ENCODE measurements at places on chromosomes 5 and 9.

DNA sequence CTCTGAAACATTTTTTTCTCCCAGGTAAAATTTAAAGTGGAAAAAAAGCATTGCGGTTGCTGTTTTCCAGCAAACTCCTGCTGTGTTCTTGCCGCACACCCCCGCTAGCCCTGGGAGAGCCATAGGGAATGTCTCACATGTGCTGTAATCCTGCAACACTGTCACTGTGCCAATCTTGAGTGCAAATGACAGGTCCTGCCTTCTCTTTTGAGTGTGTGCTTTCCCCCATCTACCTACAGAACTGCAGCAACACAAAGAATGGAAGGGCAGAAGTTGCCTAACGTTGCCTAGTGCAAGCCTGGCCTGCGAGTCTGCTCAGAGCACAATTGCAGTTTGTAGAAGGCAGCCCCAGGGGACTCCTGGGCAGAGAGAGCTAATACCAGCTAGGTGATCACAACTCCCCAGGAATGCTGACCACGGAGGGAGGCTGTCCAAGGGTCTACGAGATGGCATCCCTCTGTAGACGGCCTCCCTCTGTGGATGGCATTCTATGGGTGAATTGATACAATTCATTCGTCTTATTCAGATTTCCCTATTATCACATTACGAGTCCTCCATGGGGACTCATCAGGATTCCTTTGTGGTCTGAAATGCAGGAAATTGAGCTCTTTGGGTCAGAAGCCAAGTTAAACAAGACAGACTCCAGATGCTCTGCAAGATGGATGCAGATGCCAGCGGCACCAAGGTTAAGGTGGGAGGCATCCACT lies 172.6 kb upstream of the S1PR3 start:
- no peak for DNase-seq

DNA sequence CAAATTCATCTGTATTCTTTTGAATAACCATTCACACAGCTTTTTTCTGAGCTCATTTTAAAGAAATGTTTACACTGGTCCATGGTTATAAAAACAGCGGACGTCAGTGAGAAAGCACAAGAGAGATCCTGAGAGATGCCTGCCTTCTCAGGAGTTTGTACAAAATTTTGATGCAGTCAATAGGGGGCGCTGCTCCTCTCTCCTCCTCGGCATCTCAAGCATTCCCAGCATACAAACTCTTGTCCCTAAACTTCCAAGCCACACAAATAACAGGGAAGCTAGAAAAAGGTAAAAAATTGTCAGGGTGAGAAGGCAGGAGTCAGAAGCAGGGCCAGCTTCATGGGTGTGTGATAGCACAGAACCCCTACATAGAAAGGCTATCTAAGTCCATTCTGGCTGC lies 11.2 kb upstream of the CCDC152 start:
- no peak for DNase-seq

DNA sequence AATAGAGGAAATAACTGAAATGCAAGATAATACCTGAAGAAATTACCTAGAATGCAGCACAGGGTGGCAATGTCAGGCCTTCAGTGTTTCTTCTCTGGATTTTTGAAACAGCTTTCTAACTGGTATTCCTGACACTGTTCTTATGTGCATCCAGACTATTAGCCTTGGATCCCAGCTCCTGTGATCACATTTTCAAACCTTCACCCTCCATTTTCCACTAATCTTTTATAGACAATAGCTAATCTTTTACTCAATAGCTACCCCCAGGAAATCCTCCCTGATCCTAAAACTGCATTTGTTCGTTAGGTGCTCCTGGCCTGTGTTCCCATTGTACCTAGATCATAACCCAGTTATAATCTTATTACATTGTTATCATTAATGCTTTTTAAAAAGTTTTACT lies 101.5 kb upstream of the DHFR start:
- no peak for DNase-seq

DNA sequence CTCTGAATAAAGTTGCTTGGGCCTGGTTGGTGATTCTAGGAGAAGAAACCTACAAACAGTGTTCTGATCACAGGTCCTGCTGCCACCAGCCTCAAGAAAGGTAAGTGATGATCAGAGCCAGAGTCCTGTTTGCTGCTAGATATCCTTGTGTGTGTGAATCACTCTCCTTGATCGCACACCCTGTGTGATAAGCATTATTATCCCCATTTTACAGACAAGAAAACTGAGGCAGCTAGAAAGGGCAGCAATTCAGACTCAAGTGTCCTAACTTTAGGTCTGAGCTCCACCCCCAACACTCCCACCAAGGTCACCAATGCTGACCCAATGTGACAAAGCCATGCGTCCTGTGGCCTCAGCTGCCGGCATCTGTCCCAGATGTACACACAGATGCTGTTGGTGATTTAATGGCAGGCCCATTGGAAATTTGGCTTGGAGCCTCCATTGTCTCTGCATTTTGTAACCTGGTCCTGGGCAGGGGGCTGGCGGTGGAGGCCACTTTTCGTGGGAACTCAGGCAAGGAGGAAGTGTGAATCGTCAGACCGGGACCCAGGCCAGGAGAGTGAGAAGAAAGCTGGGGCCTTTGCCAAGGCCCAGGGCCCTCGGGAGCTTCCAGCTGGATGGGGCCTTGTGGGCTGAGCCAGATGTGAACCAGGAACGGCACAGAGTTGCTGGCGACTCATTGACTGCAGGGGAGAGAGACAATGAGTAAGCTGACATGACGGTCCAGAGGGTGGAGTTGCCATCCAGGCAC lies 29.8 kb upstream of the GGTA1 start:
- DNase-seq = no peak

- DNase-seq = no peak
Measured at GRCh38 chr9:2623288-2624050, 1.9 kb downstream of the VLDLR start.

- DNase-seq = no peak
Measured at GRCh38 chr5:118593003-118593328, 395.4 kb downstream of the DTWD2 start.

DNA sequence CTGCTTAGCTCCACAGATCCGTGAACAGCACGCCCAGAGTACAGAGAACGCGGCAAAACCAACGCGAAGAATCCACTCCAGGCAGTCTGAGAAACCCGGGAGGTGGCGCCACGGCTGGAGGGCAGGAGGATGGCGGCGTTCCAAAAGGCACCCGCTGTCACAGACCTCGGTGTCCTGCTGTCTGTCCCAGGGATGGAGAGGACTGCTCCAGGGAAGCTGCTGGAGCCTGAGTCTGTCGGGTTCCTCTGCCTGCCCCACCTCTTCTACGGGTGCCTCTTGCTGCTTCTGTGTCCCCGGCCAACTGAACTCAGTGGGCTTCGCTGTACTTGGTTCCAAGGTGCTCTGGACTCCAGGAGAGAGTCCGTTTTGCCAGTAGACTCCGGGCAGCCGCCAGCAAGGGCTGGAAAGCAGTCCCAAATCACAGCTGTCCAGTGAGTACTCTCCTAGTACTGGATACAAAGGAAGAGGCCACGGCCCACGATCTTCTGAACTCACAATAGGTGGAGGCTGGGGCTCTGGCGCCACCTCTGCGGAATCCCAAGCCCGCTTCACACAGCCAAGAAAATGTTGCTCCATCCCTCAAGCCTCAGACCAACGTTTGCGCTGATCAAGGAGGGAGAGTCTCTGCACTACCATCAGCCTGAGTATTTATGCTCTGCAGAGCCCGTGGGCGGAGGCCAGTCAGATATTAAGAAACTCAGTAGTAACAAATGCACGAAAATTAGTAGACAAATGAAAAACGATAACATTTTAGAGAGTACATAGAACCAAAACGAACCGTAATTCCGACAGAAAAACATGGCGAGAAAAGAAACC lies 440 bp downstream of the ANXA2R start:
- peak; percentile 71 for DNase-seq

DNA sequence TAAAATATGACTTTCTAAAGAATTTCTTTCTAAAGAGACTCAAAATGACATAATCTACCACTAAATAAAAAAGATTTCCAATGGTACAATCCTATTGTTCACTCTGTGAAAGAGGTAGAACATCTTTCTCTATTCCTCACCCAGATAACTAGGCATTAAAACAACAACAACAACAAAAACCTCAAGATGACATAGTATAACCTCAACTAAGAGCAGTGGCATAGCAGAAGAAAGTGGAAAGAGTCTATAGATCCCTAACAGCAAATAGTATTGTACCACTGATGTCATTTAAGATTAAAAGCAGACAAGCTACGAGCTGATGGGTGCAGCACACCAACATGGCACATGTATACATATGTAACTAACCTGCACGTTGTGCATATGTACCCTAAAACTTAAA lies 29.9 kb downstream of the RAPGEF6 start:
- no peak for DNase-seq

DNA sequence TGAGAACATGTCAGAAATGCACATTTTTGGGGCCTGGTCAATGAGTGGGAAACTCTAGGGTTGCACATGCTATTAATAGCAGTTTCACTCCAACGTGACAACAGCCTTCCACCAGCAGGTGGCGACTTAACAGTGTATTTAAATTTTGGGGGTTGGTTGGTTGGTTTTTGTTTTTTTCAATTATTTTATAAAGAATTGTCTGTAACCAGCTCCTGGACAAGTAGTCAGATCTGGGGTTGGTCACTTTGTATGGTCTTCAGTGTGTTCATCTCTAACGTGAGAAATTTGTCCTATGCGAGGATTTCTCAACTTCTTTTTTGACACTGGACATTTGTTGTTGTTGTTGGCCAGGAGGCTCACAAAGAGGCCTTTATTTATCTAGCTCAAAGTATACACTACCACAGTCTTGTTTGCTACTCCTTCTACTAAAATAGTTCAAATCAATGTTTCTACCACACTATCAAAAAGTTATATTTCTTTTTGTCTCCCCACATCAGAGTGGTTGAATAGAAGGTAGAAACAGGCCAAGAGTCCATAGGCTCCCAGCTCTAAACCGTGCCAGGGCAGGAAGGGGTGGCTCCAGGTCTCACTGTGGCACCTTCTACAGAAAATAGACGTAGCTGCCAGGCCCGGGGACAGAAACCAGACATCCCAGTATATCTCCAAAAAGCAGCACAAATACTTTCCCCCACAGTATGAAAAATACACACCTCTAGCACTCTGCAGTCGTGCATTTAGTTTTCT lies 110.4 kb downstream of the TRPM6 start:
- peak; percentile 69 for DNase-seq

GRCh38 chr5:33978306-33978705 lies 6.2 kb downstream of the SLC45A2 start:
- DNase-seq = no peak

- DNase-seq = no peak
Measured at GRCh38 chr9:78023003-78023741, 8.4 kb downstream of the GNAQ start.

- no peak for DNase-seq
Measured at GRCh38 chr9:98900244-98900643, 43.5 kb upstream of the COL15A1 start.

DNA sequence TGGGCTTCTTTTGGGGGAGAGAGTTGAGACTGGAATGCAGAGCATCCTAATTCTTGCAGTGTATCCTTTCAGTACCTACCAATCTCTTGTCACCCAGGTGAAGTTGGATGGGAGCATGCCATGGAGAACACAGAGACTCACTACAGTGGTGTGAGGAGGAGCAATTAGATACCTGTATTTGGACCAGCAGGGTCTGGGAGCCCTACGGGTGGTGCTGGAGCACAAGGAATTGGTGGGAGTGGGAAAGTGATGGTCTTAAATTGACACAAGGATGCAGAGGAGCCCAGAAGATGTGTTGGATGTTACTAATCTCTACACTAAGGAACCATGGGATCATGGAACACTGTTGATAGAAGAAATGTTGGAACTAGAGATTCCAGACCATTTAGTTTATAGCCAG lies 212.7 kb downstream of the CHSY3 start:
- DNase-seq = no peak
